ENCODE measurements at places on chromosomes 5 and 9.

DNA sequence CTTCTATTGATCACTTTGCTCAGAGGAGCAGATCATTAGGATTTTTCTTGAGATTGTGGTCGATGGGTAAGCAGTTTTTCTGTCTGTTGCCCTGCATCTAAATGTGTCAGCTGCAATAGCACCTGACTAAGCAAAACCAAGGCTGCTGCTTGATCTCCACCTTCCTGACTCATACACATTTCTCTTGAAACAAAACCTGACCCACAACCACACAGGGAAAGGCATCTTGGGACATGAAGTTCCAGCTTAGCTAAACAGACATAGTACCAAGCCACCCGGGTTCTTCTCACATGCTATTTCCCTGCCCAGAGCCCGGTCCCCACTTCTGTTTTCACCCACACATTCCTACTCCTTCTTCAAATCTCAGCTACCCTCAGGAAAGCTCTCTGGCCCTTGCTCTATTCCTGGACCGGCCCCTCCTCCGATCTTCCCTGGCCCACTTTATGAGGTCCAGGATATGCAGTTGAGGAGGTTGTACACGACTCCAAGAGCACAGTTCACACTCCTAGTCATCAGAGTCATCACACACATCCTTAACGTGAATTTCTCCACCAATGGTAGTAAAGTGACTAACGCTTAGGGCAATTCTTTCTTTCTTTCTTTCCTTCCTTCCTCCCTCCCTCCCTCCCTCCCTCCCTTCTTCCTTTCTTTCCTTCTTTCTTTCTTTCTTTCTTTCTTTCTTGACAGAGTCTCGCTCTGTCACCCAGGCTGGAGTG lies 16.0 kb upstream of the ZBTB43 start:
- DNase-seq: no peak

DNA sequence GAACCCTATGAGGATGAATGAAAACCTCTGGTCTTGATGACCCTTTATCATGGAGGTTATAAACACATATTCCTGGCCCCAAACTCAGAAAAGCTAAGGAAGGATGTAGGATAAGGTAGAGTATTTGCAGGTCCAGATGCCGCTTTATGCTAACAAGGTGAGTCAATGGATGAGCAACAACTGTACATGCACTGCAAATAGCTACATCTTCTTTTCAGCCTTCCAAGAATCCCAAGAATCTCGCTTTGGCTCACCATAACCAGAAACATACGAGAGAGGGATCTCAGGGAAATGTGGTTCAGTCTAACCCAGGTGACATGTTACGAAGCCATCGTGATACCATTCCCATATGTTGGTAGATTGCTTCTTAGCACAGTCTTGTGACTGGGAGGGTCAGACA lies 152.3 kb upstream of the ANKH start:
- DNase-seq: no peak

DNA sequence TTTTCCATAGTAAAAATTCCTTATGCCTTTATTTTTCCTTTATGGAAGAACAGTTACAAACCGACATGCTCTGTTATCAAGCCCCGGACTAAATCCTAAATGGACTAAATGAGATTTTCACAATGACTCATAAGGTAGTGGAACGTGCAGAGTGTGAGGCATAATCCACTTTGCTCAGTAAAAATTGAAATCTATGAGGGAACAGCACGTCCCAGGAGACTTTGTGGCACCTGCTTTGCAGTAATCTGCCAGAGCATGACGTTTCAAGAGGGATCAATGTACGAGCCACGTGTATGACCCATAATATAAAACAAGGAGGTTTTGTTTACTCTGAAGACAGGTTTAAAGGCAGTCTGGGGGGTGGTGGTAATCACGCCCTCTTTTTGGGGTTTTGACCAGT lies 83.8 kb upstream of the GNA14 start:
- DNase-seq: no peak

GRCh38 chr9:28007097-28007817 lies 434.0 kb upstream of the C9orf72 start:
- no peak for DNase-seq

GRCh38 chr9:104301755-104302154 lies 202.3 kb upstream of the OR13F1 start:
- DNase-seq: no peak

- no peak for DNase-seq
Observed at GRCh38 chr5:109281136-109281690, 128.6 kb downstream of the PJA2 start.

- DNase-seq: no peak
Observed at GRCh38 chr9:127406799-127407491, 10.0 kb downstream of the SLC2A8 start.

DNA sequence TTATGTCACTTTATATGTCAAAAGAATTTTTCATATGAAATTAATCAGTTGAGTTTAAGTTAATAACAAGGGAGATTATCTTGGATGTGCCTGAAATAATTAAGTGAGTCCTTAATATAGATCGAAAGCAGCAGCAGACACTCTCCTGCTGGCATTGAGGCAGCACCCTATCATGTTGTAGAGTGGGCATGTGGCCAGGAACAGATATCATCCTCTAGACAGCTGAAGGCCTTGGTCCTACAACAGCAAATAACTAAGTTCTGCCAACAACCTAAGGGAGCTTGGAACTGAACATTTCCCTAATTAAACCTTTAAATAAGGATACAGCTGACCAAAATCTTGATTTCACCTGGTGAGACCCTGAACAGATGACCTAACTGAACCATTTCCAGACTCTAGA lies 25.8 kb upstream of the UGT3A1 start:
- no peak for DNase-seq

- no peak for DNase-seq
Observed at GRCh38 chr9:128798896-128799295, 11.8 kb downstream of the TBC1D13 start.

GRCh38 chr9:96417051-96417586 lies 1.1 kb downstream of the ZNF367 start:
- peak; percentile 89 for DNase-seq

Data from stimulated activated CD8-positive, alpha-beta memory T cell treated with anti-CD3 and anti-CD28 coated beads, Interleukin-7, amount 100 ng/mL, for 1 hour (primary cell).